Activated CD4-positive, alpha-beta T cell treated with anti-CD3 and anti-CD28 coated beads, Interleukin-2, Interleukin-4, amounts not matched to agents 100 ng/mL and 50 ng/mL, durations not matched to agents 16 hours and 8 hours (primary cell): ENCODE measurements at places on chromosomes 3 and 15.

- DNase-seq: no peak
Measured at GRCh38 chr15:70936326-70936725, 43.7 kb downstream of the LRRC49 start.

GRCh38 chr15:53875139-53875538, 103.1 kb upstream of the UNC13C start:
- no peak for DNase-seq

GRCh38 chr15:57533448-57533799, 58.3 kb upstream of the MYZAP start:
- DNase-seq: no peak

GRCh38 chr3:11661052-11661656, 17.4 kb upstream of the VGLL4 start:
- no peak for DNase-seq

DNA sequence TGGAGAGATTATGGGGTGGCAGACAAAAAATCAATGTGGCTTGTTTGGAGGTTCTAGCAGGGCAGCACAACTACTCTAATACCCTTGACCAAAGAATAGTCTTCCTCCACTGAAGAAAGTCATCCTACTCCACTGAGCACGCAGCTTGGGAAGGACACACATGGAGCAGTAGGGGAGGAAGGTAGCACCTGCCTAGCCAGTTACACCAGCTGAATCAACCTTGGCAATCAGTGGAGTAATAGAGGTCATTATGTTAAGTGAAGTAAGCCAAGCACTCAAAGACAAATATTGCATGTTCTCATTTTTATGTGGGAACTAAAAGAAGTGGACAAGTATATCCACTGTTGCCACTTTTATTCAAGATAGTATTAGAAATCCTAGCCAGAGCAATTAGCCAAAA, 555.8 kb upstream of the ALCAM start:
- no peak for DNase-seq

- no peak for DNase-seq
Measured at GRCh38 chr3:145903472-145904013, 257.4 kb downstream of the PLOD2 start.

DNA sequence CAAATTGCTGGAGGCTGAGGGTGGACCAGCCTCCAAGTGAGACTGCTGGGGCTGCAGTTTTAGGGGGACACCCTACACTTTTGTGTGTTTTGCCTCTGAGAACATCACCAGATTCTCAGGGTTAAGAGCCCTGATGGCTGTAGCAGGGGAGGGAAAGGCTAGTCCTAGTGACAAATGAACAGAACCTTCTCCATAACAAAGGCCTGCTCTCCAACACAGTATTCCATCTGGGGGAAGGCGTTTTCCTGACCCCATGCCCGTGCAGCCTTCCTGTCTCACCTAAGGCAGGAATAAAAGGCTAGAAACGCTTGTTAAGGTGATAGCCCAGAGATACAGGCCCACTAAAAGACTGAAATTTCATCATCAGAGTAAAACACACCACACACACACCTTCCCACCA, 50.2 kb upstream of the NSMCE3 start:
- DNase-seq: no peak

GRCh38 chr3:24389108-24390090, 105.3 kb downstream of the THRB start:
- DNase-seq: no peak

DNA sequence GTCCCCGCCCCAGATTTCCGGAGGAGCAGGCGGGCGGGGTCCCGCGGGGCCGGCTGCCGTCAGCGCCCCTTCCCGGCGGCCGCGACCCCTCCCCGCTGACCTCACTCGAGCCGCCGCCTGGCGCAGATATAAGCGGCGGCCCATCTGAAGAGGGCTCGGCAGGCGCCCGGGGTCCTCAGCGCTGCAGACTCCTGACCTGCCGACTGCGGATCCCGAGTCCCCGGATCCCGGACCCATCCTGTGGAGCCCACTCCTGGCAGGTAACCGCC, at the start of gene TRH:
Gene TRH (plus strand): TSS at position 157 of the 269 bp plus-strand sequence. CDS start 1,097 bp downstream, outside the sequence.
- no peak for DNase-seq

DNA sequence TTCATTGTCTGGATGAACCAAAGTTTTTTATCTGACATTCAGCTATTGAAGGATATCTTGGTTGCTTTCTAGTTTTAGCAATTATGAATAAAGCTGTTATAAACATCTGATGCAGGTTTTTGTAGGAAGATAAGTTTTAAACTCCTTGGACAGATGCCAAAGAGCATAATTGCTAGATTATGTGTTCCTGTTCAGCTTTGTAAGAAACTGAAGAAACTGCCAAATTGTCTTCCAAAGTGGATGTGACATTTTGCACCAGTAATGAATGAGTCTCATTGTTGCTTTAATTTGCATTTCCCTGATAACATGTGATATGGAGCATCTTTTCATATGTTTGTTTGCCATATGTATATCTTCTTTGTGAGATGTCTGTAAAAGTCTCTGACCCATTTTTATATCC, 239.9 kb upstream of the TTC14 start:
- no peak for DNase-seq

- no peak for DNase-seq
Measured at GRCh38 chr15:80240276-80240675, 11.7 kb downstream of the CTXND1 start.

- no peak for DNase-seq
Measured at GRCh38 chr15:25185156-25185710, 230.4 kb downstream of the SNRPN start.

GRCh38 chr15:62607643-62608042, 434.9 kb upstream of the TPM1 start:
- no peak for DNase-seq

DNA sequence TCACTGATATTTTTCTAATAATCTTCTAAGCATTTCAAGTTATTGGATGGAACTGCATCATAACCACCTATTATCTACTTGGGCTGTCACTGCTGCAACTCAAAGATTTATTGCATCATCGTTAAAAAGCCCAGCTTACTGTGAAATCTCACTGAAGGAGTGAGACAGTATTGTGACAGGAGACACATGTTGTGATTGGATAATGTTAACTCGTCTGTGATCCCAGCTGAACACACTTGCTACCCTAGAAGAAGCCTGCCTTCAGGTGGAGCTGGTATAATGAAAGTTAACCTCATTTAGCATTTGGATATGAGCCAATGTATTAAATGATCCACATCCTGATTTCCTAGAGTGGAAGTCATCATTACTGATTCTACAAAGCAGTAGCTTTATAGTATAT, 138.1 kb downstream of the MAP2K5 start:
- DNase-seq: no peak

- DNase-seq: no peak
Measured at GRCh38 chr3:197296545-197296944, 1.9 kb downstream of the DLG1 start.

GRCh38 chr15:23687143-23687470, at the start of gene NDN:
Gene NDN, minus strand, starts transcription at chr15:23687305. Its CDS starts 88 bp downstream, at chr15:23687217.
- DNase-seq: peak; percentile 1

GRCh38 chr3:125515421-125515820, 4.6 kb downstream of the SNX4 start:
- no peak for DNase-seq

DNA sequence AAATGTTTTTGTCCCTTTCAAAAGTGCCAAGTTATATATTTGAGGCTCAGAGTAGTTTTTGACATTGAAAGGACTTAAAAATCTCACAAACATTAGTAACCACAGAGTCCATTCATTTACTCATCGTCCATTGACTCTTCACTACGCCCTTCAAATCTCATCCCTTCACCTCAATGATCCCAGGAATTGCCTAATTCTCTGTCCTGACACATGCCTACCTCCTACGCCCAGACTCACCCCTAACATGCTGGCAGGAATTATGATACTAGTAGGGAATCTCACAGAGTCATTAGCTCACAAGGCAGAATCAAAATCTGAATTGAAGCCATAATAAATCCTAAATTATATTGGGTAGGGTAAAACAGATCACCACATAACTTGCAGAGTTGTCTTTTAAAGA, 410.1 kb downstream of the RAP2B start:
- DNase-seq: no peak
